ENCODE measurements at places on chromosomes 5 and 9.

DNA sequence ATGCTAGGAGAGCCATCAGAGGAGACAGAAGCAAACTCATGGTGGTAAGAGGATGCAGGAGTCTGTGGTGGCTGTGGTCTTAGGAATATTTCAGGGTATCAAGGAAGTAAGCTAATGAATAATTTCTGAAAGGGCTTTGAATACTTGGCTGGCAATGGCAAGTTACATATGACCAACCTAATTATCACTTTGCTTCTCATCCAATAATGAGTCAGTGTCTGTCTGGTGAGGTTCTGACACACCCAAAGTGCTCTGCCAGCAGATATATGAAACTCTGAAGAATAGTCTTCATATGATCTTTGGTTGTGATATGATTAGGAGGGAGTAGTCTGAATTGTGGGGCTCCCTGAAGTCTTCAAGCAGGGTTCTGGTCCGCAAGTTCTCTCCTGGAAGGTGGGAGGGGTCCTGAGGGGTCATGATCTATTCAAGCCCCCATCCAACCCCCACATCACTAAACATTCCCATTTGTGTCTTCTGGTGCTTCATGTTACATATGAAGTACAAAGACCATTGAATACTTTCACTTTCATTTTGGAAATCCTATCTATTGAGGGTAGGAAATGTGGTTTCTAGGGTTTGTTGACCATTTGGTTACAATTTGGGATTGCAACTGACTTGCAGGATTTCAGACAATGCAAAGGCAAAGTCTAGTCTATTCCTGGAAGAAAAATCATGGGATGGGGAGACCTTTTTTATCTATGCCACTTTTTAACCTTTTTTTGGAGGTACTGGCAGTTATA, 199.9 kb upstream of the CDKN2B start:
- no peak overlapping the region for H3K4me3 ChIP-seq
- no peaks in the 10 kb centered on the region for H3K36me3 ChIP-seq
- H3K4me1 ChIP-seq = peaks cover 3% of the 10 kb centered on the region
- H3K27ac ChIP-seq = no peak overlapping the region
- no peak for DNase-seq

DNA sequence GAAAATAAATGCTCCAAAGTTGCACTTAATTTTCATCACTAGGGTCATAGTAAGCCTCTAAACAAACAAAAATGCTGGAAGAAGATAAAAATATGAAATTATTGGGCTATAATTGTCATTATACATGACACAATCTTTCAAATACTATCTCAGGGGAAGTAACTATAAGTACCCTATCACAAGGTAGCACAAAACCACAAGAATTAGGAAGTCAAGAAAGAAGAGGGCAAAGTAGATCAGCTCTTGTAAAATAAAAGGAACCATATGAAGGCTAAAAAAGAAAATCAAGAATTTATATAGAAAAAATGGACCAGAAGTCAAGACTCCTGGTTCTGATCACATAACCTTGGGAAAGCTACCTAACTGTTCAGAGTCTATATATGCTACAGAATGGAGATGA, 48.1 kb downstream of the DIAPH1 start:
- no peaks in the 10 kb centered on the region for H3K4me1 ChIP-seq
- H3K36me3 ChIP-seq = peaks cover 28% of the 10 kb centered on the region
- DNase-seq = no peak
- H3K27me3 ChIP-seq = no peaks in the 10 kb centered on the region
- no peak overlapping the region for H3K4me3 ChIP-seq

- no peak overlapping the region for H3K4me3 ChIP-seq
- H3K4me1 ChIP-seq = peaks cover 9% of the 10 kb centered on the region
- H3K27ac ChIP-seq = no peak overlapping the region
- DNase-seq = no peak
These were observed 90.8 kb downstream of the PCDH1 start for GRCh38 chr5:141787376-141787775.

DNA sequence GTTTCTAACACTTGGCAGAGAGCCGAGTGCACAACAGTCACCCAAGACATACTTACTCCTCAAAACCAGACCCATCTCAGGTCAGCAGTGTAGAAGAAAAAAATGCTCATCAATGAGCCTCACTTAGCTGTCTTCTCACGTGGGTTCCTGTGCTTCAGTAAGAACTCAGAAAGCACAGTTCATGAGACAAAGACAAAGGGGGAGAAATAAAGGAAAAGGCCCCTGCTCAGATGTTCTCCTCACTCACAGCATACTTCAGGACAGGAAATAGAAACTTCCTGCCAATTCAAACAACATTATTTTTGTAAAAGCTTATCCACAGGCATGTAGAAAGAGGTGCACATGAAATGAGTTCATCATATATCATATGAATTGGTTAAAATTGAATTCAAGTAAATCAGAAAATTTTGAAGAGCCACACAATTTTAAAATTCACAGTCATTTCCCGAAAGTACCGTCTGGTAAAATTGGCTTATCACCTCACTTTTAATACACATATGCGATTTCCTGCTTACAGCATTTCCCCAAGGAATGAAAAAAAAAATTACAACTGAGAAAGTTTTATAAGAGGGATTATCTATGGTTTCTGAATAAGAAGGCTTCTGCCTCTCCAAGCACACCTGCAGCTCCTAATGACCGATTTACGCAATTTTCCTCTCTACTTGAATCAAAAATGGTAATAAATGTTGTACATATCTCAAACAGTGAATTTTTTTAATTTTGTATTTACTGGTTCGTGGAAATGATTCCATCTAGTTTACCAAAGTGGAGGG, 328.3 kb downstream of the TMEM167A start:
- H3K4me3 ChIP-seq = no peak overlapping the region
- H3K36me3 ChIP-seq = no peaks in the 10 kb centered on the region
- H3K4me1 ChIP-seq = no peaks in the 10 kb centered on the region
- H3K27ac ChIP-seq = no peak overlapping the region

- no peak overlapping the region for H3K27ac ChIP-seq
- no peak for DNase-seq
- H3K36me3 ChIP-seq = peaks cover 35% of the 10 kb centered on the region
- H3K27me3 ChIP-seq = no peaks in the 10 kb centered on the region
- no peaks in the 10 kb centered on the region for H3K4me1 ChIP-seq
- H3K4me3 ChIP-seq = no peak overlapping the region
These were observed 67.5 kb downstream of the SETX start for GRCh38 chr9:132287256-132287760.

DNA sequence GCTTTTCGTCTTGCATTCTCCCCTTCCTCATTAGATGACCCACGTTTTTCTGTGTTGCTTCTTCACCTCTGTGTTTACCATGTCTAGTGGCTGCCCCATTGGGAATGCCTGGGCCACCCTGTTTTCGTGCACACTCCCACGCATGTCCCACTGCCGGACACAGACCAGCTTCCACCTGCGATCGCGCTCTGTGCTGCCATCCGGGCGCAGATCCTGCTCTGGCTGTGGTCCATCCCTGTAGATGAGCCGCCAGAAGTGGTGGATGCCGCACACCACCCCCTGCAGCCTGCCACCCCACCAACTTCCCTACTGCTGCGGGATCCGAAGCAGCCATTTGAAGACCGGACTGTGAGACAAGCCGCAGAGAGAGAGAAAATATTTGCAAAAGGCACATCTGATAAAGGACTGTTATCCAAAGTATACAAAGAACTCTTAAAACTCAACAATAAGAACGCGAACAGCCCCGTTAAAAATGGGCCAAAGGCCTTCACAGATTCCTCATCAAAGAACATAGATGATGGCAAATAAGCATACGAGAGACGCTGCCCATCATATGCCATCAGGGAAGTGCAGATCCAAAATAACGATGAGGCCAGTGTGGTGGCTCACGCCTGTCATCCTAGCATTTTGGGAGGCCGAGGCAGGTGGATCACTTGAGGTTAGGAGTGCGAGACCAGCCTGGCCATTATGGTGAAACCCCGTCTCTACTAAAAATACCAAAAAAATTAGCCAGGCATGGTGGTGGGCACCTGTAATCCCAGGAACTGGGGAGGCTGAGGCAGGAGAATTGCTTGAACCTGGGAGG, 163.7 kb downstream of the COL23A1 start:
- H3K4me1 ChIP-seq = peaks cover 6% of the 10 kb centered on the region
- H3K4me3 ChIP-seq = no peak overlapping the region
- no peak for DNase-seq
- no peak overlapping the region for H3K27ac ChIP-seq
- H3K27me3 ChIP-seq = no peaks in the 10 kb centered on the region

DNA sequence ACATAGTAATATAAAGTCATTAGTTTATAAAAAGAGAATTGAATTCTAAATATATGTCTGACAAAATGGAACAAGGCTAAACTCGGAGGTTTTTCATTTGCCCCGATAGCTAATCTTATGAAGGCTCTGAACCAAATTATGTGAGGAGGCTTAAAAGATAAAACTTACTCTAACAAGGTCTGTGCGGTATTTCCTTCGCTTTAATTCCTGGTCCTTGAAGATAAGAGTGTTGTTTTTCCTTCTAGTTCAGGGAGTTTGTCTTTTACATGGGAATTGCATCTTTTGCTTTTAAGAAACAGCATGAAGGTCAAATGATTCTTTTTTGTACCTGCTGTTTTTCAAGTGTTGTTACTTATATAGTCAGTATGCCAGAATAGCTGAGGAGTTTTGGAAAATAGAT, 68.2 kb downstream of the UBE2QL1 start:
- no peaks in the 10 kb centered on the region for H3K4me1 ChIP-seq
- H3K36me3 ChIP-seq = no peaks in the 10 kb centered on the region
- DNase-seq = no peak
- no peak overlapping the region for H3K27ac ChIP-seq
